ENCODE measurements at places on chromosomes 6 and 20. TPM values are rescaled to one million over a fixed set of nuclear protein-coding genes. Genes with fewer than 3 reads are reported as not detected.

Gene PAK5
- not detected for total RNA-seq

Gene TMC2
- not detected for total RNA-seq

Gene DHX35
- 4.9 TPM for total RNA-seq

Gene FRMD1
- 0.07 TPM for total RNA-seq

Gene CEP85L
- 3.9 TPM for total RNA-seq

DNA sequence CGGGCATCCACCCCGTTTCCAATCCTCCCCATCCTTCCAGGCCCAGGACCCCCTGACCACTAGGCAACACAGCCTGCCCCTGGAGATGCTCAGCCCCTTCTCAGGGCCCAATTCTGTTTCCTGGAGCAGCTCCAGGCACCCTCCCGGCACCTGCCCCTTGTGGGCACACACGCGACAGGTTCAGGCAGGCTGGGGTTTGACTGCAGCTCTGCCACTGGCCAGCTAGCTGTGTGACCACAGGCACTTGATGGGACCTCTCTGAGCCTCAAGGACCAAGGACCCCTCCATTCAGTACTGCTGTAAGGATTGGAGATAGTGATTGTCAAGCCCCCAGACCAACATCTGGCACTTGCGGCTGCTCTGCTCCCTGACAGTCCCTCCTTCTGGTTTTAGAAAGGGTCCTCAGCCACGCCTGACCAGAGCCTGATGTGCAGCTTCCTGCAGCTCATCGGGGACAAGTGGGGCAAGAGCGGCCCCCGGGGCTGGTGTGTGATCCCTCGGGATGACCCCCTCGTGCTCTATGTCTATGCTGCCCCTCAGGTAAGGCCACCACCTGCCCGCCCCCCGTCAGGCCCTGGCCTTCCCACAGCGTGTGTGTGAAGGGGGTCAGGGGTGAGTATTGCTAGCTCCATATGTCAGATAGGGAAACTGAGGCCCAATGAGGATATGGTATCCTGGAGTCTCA lies 21.7 kb downstream of the FGD2 start:
- no peak for DNase-seq

DNA sequence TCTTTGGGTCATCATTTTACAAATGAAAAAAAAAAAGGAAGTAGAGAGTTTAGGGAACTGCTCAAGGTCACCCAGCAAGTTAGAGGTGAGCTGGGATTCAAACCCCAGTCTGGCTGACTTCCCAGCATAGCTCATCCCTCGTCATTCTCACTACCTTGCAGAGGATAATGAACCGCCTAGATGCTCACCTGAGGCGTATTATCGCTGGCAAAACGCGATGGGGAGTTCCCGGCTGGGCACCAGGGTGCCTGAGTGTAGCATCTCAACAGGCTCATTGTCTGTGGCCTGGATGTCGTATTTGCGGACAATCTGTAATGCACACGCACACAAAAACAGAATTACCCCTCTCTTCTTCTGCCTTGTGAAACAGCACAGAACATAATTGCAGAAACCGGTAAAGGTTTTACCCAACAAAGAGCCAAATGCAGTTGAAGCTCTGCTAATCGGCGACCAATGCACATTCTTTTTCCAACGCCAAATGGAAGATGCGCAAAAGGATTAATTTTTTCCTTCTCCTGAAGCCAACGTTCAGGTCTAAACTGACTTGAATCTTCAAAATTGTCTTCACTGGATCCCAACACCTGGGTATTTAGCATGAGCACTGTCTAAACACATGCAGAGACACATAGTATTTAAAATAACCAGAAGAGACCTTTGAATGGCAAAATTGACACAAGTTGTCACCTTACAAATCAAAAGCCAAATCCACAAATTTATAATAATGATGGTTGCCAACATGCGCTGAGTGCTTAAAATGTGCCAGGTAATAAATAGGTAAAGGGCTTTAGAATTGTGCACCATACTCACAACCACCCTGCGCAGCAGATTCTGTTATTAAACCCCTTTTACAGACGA lies 16.6 kb downstream of the CYP24A1 start:
- DNase-seq: no peak

- no peak for DNase-seq
Observed at GRCh38 chr6:167793421-167793820, 33.3 kb upstream of the AFDN start.

GRCh38 chr6:144155529-144155928 lies 5.2 kb downstream of the STX11 start:
- no peak for DNase-seq

DNA sequence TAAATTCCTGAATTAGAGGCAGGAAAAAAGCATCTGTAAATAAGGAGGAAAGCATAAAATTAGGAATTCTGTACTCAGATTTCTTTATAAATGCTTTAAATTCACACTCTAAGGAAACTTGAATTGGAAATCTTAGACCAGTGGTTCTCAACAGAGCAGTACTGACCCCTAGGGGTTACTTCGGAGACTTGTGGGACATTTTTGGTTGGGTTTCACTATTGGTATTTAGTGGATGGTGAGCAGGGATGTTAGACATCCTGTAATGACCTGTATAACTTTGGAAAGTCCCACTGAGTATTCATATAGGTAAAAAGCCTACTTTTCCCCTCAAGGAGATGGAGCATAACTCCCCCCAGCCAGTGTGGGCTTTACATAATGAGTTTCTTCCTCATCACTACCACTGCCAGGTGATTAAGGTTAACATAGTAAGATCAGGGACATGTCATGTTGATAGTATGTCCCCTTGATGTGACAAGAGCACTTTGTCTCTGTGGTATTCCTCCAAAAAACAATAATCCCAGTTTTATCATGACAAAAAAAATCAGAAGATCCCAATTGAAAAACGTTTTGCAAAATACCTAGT lies 31.0 kb downstream of the GLO1 start:
- no peak for DNase-seq

GRCh38 chr6:158328952-158329351 lies 16.7 kb downstream of the TULP4 start:
- DNase-seq: no peak

- no peak for DNase-seq
Observed at GRCh38 chr6:157538168-157538567, 157.2 kb downstream of the ZDHHC14 start.

GRCh38 chr20:58892141-58892931 lies 39.8 kb downstream of the GNAS start:
- peak; percentile 76 for DNase-seq

DNA sequence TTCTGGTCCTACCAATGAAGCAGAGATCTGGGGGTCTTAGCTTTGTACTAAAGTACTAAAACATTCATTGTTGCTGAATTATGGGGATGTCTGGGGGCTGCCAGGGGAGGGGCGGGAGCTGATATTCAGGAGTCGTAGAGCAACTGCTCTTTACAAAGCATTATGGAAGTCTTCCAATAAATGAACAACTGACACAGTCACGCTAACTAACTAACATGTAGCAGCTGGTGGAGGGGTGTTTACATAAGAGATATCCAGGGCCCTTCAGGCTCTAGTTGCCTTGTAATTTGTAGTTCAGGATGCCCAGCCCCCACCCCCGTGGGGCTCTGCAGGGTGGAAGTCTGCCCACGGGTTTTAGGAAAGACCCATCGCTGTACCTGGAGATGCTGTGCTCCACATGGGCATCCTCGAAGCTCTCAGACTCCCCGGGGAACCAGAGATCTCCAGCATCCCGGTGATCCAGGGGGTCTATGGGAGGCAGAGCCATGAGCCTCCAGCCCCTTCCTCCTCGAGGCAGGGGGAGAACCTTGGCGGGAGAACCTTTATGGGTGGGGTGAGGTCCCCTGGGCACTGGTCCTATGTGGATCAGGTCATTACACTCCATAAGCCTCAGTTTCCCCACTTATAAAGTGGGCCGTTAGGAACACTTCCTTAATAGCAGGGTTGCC lies 3.4 kb downstream of the TREM2 start:
- DNase-seq: no peak

GRCh38 chr6:163414946-163415619 lies 565 bp downstream of the QKI start:
- peak; percentile 48 for DNase-seq

DNA sequence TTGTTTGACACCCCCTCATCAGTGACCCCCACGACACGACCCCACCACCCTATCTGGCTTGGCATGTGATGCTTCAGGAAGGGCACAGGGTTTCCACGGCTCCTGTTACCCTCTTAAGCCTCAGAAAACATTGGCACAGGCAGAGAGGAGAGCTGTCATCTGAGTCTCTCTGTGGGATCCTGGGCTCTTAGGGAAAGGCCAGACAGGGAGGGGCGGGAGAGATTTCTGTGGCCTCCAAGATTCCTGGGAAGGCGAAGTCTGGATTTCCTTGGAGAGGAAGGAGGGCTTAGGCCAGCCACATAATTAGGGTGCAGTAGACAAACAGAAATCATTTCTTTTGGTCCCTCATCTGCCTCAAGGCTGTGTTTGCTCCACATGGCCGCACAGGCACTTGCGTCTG lies 191.6 kb upstream of the SNX9 start:
- DNase-seq: no peak

DNA sequence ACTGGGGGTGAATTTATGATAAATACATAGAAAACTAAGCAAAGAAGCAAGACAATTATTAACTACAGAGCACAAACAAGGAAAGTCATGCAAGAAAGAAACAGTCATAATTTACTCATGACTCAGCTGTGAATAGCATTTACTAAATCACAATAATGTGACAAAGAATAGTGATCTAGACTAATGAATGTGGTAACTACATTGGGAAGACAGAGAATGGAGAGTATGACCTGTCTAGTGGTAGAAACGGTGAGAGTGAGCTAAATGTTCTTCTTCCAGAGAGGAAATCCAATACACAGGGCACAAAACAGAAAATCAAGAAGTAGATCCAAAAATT lies 153.5 kb upstream of the DST start:
- DNase-seq: no peak

DNA sequence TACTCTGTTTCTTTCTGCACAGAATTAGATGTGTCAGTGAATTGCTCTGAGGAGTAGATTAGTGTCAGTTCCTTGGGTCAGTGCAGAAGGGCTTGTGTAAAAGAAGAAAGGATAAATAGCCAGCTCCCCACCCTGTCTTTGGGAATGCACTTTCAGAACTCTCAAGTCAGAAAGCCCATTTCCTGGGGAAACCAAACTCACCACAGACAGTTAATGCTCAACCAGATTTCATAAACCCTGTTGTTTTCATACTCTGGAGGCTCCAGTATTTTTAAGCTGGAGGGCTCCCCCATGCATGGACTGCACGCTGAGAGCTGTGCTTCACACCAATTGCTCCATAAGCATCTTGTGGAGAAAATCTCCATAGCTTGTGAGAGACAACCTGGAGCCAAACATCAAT lies 449.7 kb downstream of the CDH26 start:
- no peak for DNase-seq

DNA sequence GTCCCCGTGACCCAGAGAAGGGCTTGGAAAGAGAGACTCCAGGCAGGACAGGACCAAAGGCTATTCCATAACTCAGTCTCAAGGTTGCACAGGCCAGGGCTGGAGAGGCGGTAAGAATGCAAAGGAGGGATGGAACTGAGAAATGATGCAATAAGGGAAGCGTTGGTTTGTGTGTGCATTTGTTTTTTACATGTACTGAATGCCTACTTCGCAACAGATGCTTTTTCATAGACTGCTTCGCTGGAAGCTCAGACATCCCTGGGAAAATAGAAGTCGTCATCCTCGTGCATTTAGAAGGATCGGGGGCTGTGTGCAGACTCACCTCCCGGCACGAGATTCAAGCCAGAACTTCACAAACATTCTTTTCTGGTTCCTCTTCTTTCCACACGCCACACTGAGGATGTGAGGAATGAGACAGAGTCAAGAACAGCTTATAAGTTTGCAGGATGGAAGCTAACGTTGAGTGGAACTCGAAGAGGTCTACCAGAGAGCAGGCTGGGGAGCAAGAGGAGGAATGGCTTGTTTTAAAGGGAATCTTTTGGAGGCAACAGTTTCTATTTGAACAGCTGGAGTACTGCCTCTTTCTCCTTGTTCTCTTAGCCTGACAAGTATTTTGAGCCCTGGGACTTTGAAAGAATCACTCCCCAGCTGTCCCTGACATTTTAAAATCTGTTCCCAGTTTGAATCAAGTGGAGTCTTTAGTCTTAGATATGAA lies 19.3 kb upstream of the LY86 start:
- DNase-seq: no peak

GRCh38 chr6:149033454-149033853 lies 284.1 kb upstream of the TAB2 start:
- DNase-seq: no peak

DNA sequence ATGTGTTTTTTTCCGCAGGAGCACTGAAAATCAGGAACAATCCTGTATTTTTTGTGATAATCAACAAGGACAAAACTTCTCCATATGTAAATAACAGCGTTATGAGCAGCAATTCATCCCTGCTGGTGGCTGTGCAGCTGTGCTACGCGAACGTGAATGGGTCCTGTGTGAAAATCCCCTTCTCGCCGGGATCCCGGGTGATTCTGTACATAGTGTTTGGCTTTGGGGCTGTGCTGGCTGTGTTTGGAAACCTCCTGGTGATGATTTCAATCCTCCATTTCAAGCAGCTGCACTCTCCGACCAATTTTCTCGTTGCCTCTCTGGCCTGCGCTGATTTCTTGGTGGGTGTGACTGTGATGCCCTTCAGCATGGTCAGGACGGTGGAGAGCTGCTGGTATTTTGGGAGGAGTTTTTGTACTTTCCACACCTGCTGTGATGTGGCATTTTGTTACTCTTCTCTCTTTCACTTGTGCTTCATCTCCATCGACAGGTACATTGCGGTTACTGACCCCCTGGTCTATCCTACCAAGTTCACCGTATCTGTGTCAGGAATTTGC lies at the start of gene TAAR6:
Gene TAAR6, plus strand, starts transcription at position 102 of the 557 bp plus-strand sequence. Its CDS starts 0 bp downstream, at position 102.
- no peak for DNase-seq

- no peak for DNase-seq
Observed at GRCh38 chr6:157017861-157018260, 240.7 kb downstream of the ARID1B start.

DNA sequence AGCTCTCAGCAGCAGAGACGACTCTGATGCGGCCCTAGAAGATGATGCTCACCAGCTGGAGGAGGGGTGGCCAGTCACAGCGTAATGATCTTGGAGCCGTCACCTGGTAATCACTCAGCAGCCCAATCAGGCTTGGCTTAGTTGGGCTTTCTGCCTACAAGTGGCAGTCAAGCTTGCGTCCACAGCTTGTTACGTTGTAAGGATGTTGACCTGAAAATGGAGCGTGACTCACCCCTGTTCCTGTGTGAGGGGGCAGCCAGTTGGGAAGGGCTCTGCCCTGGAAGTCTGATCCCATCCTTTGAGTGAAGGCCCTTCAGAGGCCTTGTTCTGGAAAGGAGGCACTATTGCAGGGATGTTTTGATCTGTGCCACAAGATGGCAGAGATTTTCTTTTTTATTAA lies 49.8 kb downstream of the SPATA2 start:
- DNase-seq: no peak

- no peak for DNase-seq
Observed at GRCh38 chr20:60338556-60338955, 380.3 kb downstream of the CDH26 start.

GRCh38 chr6:6842291-6842690 lies 253.8 kb downstream of the LY86 start:
- DNase-seq: no peak

All from right lobe of liver (tissue), 6 donors.